ENCODE measurements at places on chromosomes 12 and 14.

DNA sequence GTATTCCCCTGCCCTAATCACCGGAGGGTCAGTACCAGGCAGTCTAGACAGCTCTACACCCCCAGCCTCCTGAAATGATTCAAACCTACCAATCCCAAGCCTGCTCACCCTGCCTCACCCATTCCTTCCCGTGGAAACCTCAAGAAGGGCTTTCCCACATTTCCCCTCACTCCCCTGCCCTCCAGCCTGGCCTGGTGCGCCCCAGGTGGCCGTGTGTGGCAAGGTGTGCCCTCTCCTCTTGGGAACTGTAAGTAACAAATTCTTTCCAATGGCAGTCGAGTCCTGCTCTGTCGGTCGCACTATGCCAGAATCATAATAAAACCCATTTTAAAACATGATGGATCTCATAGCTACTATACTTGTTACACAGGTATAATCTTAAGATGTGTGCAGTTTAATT is 13.9 kb upstream of the DEGS2 start:
- peaks cover 14% of the 10 kb centered on the region for H3K27me3 ChIP-seq
- H3K36me3 ChIP-seq = no peaks in the 10 kb centered on the region
- no peak overlapping the region for H3K4me3 ChIP-seq
- no peak overlapping the region for H3K27ac ChIP-seq

DNA sequence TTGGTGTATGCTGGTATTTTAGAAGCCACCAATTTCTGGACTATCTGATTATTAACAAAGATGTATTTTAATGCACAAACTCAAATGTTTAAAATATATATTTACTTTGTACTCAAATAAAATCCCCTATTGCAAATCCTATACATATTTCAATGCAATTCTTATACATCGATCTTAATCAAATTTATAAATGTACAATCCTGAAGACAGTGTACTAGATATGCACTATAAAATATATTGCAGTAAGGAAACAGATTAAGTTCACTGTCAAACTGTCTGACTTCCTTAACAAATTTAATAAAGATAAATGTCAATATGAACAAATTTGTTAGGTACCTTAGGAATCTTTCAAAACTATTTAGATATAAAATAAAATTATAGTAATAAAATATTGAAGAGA is 43.9 kb downstream of the FOXA1 start:
- H3K27ac ChIP-seq = no peak overlapping the region
- H3K4me1 ChIP-seq = no peaks in the 10 kb centered on the region
- H3K4me3 ChIP-seq = no peak overlapping the region
- H3K36me3 ChIP-seq = no peaks in the 10 kb centered on the region

GRCh38 chr12:32183650-32184049 is 77.0 kb downstream of the BICD1 start:
- no peaks in the 10 kb centered on the region for H3K27me3 ChIP-seq
- H3K4me1 ChIP-seq = no peaks in the 10 kb centered on the region
- H3K27ac ChIP-seq = no peak overlapping the region
- no peak overlapping the region for H3K4me3 ChIP-seq
- DNase-seq = no peak

- DNase-seq = no peak
- peaks cover 42% of the 10 kb centered on the region for H3K27me3 ChIP-seq
- no peaks in the 10 kb centered on the region for H3K36me3 ChIP-seq
- no peak overlapping the region for H3K27ac ChIP-seq
- peak overlapping the region; percentile 66 for H3K4me3 ChIP-seq
These were observed 858 bp upstream of the SYT10 start for GRCh38 chr12:33440477-33440876.

DNA sequence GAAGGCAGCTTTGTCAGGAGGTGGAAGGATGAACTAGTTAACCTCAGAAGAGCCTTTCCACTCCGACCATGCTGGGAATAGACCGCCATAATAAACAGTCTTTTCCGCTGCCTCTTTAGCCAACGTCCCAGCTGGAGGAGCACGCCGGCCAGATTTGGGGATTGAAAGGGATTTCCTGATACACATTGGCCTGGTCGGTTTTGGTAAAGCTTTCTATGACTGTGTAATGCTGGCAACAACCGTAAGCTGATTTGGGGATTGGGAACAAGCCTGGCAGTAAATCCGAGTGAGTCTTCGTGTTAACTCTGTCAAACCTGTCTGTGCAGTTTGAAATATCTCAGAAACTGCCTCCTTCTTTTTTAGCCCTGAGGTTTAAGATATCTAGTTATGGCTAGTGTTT is 87.0 kb downstream of the DAD1 start:
- DNase-seq = no peak
- H3K27me3 ChIP-seq = no peaks in the 10 kb centered on the region
- H3K4me1 ChIP-seq = peaks cover 25% of the 10 kb centered on the region
- H3K27ac ChIP-seq = peak overlapping the region; percentile 93
- H3K36me3 ChIP-seq = peaks cover 74% of the 10 kb centered on the region

GRCh38 chr12:795305-795704 is 42.9 kb downstream of the WNK1 start:
- H3K27me3 ChIP-seq = no peaks in the 10 kb centered on the region
- H3K36me3 ChIP-seq = peaks cover 30% of the 10 kb centered on the region
- peaks cover 45% of the 10 kb centered on the region for H3K4me1 ChIP-seq
- peak overlapping the region; percentile 40 for H3K4me3 ChIP-seq
- H3K27ac ChIP-seq = peak overlapping the region; percentile 27
- DNase-seq = no peak

DNA sequence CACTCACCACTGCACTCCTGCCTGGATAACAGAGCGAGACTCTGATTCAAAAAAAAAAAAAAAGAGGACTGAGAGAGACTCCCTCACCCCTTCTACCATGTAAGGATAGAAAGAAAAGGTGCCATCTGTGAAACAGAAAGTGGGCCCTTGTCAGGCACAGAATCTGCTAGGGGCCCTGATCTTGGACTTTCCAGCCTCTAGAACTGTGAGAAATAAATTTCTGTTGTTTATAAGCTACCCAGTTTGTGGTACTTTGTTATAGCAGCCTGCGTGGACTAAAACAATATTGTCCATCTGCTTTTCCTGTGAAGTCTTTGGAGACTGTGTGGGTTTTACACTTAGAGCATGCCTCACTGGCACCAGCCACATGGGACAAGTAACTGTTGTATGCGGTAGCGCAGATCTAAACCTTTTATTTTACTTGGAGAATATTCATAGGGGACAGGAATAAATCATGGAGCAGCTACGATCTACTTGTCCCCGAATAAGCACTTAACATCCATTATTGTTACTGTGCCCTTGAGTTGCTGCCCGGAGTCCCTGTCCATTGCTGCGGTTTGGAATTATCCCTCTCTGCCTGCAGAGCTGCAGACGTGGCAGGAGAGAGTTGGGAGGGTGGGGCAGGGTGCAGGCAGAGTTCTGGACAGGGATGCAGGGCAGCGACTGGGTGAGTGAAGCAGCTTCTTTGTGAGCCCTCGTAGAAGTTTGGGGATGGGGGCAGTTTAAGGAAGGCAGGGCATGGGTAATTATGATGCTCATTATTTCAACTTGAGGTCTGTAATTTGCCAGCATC is 52.4 kb upstream of the STON2 start:
- H3K27ac ChIP-seq = no peak overlapping the region
- H3K36me3 ChIP-seq = no peaks in the 10 kb centered on the region
- H3K4me1 ChIP-seq = peaks cover 10% of the 10 kb centered on the region

Measured in activated naive CD8-positive, alpha-beta T cell treated with anti-CD3 and anti-CD28 coated beads, Interleukin-2, amount 10 ng/mL, durations not matched to agents 7 days and 5 days (primary cell).